ENCODE measurements at places on chromosomes 16 and 17.

DNA sequence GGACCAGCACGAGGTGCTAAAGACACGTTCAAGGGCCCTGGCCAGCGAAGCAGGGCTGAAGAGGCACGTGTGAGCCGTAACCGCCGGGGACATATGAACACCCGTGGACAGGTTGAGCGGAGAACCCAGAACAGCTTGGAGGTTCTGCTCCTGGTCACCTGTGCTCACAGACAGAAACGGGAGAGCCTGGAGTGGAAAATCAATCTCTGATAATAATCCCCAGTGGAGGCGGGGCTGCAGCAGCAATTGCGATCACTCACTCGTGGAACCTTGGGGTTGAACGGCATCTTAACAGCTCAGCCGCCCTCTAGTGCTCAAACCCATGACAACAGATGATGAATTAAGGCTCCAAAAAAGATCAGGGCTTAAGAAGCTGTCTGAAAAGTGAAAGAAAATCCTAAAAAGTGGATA lies 25.6 kb downstream of the WIPI1 start:
- no peak for DNase-seq

DNA sequence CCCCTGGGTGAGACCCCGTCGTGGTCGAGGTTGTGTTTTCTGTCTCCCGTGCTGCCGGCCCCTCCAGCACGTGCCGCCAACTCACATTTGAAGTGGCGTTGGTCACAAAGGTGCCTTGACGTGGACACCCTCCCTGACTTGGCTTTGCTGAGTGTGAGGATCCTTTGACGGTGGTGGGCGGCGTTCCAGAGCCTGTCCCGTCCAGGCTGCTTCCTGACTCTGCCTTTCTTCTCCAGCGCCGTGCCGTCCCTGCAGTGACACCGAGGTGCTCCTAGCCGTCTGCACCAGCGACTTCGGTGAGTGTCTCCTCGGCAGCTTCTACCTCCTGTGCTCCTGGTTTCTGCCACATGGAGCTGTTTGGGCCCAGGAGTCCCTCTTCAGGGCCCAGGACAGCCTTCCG lies 13.5 kb downstream of the METRNL start:
- DNase-seq = no peak

DNA sequence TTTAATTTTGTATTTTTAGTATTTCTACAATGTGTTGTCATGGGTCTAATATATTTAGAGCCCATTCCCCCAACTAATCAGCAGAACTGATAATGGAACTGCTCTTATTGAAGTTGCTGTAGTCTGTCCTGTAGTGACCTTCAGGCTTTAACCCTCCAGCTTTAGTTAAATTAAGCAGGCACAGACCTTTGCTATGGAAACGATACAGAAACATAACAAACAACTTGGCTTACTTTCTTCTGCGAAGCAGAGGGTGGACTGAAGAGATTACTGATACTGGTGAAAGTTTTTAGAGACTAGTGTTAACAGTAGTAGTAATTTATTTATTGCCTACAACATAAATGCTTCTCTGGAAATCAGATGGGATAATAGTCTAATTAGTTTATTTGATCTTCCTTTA lies 61.4 kb downstream of the NFATC3 start:
- DNase-seq = no peak

- no peak for DNase-seq
Measured at GRCh38 chr17:50110591-50111349, 15.6 kb downstream of the PDK2 start.

- no peak for DNase-seq
Measured at GRCh38 chr17:43212641-43213490, 1.2 kb downstream of the TMEM106A start.

DNA sequence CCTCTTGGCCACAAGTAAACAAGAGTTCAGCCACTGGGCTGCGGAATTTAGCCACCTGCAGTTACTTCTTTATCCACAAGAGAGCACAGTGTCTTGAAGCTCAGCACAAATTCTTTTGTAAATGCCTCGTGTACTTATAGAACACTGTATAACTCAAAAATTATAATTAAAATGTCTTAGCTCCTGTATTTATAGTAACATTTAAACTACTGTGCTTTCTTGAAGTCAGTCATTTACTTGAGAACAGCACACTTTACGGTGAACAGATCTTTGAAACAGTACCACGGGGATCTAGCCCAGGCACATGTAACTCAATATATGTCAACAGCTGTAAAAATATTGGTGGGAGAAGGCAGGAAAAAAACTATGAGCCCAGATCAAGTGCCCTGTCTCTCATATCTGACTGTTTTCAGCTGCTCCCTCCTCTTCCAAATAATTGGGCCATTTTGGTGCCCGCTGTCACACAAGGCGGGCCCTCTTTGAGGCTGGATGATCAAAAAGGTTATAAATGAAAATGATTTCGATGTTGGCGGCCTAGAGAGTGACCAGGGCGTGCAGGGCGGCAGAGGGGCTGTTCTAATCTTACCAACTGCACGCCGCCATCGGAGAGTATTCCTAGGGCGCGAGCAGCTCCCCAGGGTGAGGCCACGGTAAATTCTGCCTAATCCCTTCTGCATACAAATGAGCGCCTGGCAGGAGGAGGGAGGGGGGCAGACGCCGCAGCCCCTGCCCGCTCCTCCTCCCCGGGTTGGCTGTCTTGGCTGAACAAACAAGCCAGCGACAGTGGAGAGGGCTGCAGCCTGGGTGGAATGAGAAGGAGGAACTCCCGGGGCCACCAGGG lies 183.2 kb downstream of the C16orf78 start:
- no peak for DNase-seq

DNA sequence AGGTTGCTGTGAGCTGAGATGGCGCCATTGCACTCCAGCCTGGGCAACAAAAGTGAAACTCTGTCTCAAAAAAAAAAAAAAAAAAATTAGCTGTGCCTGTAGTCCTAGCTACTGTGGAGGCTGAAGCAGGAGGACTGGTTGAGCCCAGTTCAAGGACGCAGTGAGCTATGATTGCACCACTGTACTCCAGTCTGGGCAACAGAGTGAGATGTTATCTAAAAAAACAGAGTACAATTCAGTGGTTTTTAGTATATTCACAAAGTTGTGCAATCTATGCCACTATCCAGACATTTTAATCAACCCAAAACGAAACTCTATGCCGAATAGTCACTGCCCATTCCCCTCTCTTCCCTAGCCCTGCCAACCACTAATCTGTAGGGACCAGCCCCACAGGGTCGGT lies 25.1 kb downstream of the C16orf54 start:
- no peak for DNase-seq
